Brain pericyte (primary cell): ENCODE measurements at places on chromosomes 1 and 21.
A peak's percentile ranks its signal among the peaks of the same experiment; 100 is the strongest.

- DNase-seq = no peak
These were observed 10.5 kb upstream of the LELP1 start for GRCh38 chr1:153192697-153193096.

DNA sequence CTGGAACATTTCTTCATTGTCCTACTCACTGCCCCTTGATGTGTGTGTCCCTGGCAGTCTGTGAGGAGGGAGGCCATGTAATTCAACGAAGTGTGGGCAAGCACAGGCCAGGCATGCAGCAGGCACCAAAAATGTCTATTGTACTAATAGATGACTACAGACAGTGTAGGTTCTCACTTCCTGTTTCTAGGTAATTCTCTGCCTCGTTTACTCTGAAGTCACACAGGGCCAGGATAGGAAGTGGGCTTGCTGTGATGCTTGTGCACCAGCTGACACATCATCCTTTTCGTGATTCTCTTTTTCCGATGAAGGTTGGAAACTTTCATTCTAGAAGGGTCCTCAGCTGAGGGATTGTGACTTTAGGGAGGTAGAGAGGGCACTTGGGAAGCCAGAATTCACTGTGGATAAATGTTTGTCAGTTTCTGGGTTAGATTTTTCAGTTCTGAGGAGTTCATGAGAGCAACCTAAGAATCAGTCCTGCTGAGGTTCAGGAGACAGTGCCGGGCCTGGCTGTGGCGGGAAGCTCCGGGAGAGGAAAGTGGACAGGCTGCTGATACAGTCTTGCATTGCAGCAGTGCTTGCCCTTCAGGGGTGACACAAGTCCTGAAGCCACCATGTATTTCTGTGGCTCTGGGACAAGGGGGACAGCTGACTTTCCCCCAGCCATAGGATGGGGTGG lies 4.3 kb upstream of the CSF1 start:
- no peak for DNase-seq

GRCh38 chr1:68230901-68231626 lies 1.3 kb downstream of the WLS start:
- no peak for DNase-seq

GRCh38 chr1:182426442-182427430 lies 23.2 kb upstream of the RGSL1 start:
- no peak for DNase-seq

DNA sequence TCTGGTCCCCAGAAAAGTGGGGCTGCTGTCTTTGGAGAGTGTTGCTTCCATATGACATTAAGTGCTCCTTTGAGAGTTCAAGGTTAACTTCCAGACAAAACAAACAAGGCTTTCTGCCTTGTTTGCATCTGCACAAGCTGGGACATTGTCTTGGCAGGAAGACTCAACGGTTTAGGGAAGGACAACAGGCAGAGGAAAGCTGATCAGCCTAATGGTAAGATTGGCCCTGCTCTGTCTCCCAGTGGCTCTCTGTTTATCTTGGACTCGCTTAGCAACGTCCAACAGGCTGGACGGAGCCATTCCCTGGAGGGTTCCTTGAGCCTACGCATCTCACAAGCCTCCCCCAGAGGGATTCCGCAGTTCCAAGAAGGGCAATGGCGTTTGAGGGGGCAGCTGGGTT lies 62.2 kb upstream of the SLC44A3 start:
- peak; percentile 79 for DNase-seq

DNA sequence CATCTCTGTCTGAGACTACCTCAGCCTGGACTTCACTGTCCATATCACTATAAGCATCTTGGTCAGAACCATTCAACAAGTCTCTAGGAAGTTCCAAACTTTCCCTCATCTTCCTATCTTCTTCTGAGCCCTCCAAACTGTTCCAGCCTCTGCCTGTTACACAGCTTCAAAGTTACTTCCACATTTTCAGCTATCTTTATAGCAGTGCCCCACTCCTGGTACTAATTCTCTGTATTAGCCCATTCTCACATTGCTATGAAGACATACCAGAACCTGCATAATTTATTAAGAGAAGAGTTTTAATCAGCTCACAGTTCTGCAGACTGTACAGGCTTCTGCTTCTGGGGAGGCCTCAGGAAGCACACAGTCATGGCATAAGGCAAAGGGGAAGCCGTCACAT lies 15.7 kb upstream of the DPH5 start:
- no peak for DNase-seq

DNA sequence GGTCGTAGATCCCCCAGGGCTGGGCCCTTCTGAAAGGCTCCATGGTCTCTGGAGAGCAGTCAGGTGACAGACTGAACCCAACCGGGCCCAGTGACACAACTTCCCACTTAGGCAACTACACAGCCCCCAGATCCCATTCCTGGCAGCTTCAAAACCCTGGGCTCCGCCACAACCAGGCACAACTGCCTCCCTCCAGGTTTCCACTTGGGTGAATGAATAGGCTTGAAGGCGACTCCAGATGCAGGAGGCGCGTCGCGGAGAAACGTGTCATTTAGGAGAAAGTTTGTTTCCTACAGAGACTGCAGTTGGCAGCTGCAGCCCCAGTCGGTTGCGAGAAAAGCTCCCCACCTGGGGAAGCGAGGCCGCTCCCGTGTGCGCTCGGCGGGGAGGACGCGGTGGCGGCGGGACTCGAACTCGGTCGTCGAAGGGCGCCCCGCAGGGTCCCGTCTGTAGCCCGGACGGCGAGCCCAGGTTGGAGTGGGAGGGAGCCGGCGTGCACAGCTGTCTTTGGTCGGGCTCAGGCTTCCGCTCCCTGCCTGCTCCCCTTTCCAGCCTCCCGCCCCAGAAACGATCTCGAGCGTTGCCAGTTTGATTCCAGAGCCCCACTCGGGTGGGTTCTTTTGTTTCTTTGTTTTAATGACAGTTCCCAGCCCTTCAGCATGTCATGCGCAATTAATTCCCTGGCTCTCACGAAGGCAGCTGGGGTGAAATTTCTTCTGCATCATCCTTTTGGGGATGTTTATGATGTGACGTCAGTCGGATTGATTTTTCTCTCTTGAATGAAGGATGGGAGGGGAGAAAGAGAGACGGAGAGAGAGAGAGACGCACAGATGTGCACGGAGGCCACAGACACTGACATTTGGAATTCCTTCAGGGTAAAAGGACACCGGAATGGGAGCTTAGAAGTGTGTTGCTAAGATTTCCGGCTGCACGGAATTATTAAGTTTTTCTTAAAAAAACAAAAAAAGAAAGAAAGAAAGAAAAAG lies 862 bp upstream of the SGIP1 start:
- DNase-seq = peak; percentile 75

- DNase-seq = no peak
These were observed 137.8 kb downstream of the GREM2 start for GRCh38 chr1:240474133-240474614.

GRCh38 chr1:168260393-168260792 lies 20.3 kb upstream of the TBX19 start:
- DNase-seq = no peak

- DNase-seq = no peak
These were observed 9.6 kb downstream of the BCAR3 start for GRCh38 chr1:93672069-93672468.

DNA sequence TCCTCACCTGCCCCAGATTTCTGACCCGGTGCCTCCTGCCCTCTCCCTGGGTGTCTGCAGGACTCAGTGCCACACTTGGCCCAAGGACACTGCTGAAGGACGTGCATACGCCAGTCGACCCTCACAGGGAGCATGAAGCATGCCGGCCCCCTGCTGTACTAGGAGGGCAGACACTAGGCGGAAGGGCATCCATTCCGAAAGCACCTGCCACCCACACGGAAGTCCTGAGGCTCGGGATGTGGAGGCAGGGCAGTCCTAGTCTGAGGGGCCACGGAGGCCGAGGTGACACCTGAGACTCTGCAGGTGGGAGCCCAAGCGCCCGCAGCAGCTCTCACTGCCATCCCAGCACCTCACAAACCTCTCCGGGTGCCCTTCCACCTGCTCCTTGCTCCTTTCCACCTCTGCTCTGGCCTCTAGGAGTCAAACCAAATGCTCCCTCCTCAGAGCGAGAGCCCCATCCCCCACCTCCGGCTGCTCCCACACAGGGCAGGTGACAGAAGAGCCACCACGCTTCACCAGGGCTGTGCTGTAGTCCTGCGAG lies 2.4 kb downstream of the NPHP4 start:
- DNase-seq = no peak

DNA sequence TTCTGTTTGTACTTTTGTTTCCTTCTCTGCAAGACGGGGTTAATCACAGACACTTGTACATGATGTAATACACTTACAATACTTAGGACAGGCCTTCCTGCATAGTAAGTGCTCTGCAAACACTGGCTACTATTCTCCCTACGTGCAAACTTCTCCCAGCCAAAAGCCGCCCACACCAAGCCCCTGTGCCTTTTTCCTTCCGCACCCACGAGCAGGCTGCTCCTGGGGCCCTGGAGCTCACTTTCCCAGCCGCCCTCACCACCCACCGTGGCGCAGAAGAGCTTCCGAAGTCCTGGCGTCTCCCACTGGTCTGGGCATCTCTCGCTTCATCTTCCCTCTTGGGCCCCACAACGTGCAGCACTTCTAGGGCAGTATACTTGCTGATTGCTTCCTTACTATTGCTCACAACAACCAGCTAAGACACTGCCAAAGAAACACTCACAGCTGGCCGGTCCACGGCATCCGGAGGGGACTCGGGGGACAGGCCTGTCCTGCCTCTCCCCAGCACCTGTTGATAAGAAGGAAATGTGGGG lies 22.5 kb upstream of the GPR157 start:
- no peak for DNase-seq

GRCh38 chr1:169511316-169512005 lies 25.7 kb upstream of the SLC19A2 start:
- no peak for DNase-seq

GRCh38 chr1:175390522-175391254 lies 198.1 kb upstream of the KIAA0040 start:
- DNase-seq = no peak

DNA sequence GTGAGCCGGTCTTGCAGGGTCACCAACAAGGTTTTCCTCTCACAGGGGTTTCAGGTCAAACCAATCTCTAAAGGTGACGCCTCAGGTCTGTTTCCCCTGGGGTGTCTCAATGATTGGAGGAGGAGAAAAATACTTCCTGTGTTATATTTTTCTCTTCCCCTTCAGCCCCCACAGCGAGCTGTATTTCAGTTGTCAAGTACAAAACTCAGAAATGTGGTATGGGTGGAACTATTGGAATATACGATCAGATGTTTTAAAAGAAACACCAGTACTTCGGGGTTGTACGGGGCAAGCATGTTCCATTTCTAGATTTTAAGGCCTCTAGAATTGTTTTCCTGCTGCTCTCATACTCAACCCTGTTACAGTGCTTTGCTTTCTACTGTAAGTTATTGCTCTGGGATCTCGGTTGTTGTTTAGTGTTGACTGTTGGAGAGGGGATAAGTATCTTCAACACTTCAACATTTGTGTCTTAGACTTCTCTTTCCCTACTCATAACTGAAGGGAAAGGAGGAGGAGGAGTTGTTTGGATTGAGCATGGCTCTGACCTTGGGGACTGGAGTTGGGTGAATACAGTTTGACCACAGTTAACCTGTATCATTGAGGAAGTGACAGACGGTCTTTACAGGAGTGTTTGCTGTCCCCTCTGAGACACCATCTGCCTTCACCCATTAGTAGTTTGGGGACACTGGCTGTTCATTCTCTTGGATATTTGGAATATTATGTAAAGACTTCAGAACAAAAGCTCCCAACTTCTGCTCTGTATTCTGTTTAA lies 2.0 kb downstream of the MAPKAPK2 start:
- no peak for DNase-seq

DNA sequence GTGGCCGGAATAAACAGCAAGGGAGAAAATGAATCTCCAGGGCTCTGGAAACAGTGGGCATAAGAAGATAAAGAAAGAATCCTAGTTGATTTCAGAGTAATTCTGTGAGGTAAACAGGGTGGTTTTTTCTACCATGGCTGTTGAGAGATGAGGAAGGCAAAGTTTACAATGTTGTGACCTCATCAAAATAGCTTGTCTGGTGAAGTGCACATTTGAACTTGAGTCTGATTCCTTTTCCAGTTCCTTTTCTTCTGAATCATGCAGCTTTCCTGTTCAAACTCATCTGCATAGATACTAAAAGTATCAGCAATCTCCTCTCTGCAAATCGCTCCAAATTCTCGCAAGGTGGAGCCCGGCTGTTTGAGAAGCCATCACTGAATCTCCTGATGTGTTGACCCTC lies 161.7 kb downstream of the PLPP3 start:
- no peak for DNase-seq

- no peak for DNase-seq
These were observed 53.9 kb downstream of the VCAM1 start for GRCh38 chr1:100773444-100773843.

GRCh38 chr1:220734571-220735326 lies 13.4 kb upstream of the MTARC2 start:
- DNase-seq = no peak

DNA sequence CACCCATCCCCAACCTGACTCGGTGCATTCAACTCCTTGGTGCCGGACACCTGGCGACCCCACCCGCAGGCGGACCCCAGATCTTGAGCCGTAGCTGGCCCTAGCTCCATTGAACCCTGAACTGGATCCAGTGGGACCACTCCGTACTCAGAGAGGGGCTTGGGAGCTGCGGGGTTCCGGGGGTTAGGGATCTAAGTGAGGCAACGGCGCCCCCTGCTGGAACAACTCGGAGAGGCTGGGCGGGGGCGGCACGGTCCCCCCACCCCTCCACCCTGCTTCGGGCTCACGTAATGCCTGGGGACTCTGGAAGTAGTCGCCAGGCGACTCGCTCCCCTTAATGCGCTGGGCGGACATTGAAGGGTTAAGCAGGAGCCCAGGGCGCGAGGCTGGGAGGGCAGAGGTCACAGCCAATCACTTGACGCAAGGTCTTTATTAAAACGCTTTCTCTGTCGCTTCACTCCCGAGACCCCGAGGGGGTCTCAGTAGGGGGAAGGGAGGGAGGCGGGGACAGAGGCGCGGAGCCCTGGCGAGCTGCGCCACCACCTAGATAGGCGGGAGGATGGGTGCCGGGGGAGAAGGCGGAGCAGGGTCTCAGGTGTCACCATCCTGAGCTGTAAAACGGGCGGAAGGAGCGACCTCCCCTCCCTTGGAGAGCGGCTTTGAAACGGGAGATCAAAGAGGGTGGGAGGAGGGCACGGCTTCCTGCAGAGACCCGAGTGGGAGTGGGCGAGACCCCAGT lies 704 bp upstream of the CRABP2 start:
- no peak for DNase-seq

GRCh38 chr1:156419854-156420204 lies 50.8 kb downstream of the RHBG start:
- no peak for DNase-seq

- no peak for DNase-seq
These were observed 133.3 kb downstream of the IGSF21 start for GRCh38 chr1:18240906-18241305.

DNA sequence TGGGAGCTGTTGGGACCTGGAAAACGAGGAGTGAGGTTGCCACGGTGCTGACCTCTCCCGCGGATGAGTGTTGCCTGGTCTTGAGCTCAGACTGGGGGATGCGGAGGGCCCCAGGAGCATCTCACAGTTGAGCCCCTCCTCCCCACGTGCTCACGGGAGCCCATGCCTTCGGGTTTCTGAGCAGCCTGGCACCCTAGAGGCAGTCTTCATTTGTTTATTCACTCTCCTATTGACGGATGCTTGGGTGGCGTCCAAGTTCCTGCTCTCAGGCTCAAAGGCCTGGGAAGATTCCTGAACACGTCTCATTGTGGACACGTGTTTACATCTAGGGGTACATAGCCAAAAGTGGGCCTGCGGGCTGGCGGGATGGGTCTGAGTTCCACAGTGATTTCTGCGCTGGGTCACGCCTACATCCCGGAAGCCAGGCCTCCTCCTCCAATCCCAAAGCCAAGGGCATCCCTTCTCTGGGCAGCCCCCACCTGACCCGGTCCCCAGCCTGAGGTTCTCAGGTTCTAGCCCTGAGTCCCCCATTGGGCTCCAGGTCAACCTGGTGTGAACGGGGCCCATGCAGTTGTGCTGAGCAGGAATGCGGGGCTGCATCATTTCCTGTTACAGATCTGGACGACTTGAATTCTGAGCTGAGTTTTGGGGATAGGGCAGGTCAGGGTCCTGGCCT lies 14.7 kb downstream of the WNT3A start:
- no peak for DNase-seq
